ENCODE measurements at places on chromosomes 16 and 17. TPM values are rescaled to one million over a fixed set of nuclear protein-coding genes. Genes with fewer than 3 reads are reported as not detected.

MSI2 gene
- total RNA-seq = 11.0 TPM

ZP2 gene
- total RNA-seq = not detected

KRTAP4-8 gene
- total RNA-seq = not detected

MPP2 gene
- total RNA-seq = 1.3 TPM

NPEPPS gene
- 144 TPM for total RNA-seq

RNF227 gene
- total RNA-seq = 1.8 TPM

MPO gene
- total RNA-seq = not detected

MYO15A gene
- total RNA-seq = 0.77 TPM

KCNH6 gene
- total RNA-seq = not detected

ALOX12B gene
- total RNA-seq = not detected

PROCA1 gene
- 2.6 TPM for total RNA-seq

CES5A gene
- not detected for total RNA-seq

HSPB9 gene
- total RNA-seq = not detected

ADGRG1 gene
- 0.51 TPM for total RNA-seq

ZFPM1 gene
- 2.1 TPM for total RNA-seq

KRT36 gene
- total RNA-seq = not detected

GAS7 gene
- total RNA-seq = 2.6 TPM

RASD1 gene
- 0.26 TPM for total RNA-seq

SAMD14 gene
- 2.1 TPM for total RNA-seq

NARF gene
- total RNA-seq = 30.0 TPM

SLC5A2 gene
- not detected for total RNA-seq

Data from fibroblast of lung (primary cell).